Panc1 (cell line): ENCODE measurements at places on chromosomes 3 and 15.

- DNase-seq = no peak
These were observed 32.7 kb downstream of the FEM1B start for GRCh38 chr15:68310178-68310803.

DNA sequence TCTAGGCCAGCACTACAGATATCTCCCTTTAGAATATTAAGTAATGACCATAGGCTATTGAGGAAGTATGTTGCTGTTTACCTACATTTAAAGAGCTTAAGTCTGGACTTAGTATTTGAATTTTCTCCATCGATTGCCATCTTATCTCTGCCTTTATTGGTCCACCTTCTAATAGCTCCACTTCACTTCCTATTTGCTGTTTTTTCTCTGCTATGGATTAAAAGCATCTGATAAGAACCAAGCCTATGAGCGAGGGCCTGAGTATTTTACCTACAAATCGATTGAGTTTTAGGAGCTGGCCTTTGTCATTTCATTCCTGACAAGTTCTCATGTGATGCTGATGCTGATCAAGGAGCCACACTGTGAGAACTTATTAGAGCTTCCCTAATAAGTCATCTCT is 52.6 kb upstream of the AKAP13 start:
- DNase-seq = no peak

DNA sequence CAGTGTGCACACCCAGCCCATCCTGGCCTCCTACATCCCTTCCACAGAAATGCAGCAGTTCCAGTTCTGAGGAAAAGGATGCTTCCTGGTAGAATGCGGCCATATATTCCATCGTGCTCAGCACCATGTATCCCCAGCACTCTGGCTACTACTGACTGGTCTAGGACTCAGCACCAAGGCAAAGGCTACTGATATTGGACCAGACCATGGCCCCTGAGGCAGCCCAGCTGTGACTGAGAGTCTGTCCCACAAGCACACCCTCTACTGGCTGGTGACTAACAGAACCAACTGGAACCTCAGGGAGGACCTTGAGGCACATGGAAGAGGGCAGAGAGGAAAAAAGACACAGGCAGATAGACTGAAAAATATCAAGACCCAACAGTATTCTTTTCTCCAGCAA is 30.0 kb downstream of the TARS3 start:
- DNase-seq = no peak

DNA sequence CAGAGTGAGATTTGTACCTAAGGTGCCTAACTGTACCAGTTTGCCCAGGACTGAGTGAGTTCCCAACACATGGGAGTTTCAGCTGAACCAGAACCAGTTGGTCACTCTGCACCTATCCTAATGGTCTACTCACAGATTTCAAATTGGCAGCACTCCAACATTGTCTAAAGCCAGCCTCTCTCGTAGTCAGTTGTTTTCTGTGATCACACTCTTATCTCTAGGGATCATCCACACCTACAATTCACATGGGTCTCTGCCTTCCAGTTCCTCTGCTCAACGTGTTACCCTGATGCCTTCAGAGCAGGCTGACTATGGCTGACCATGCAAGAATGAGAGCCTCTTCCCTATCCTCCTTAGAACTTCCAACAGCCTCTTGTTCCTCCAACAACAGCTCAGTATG is 624.8 kb downstream of the NTRK3 start:
- DNase-seq = no peak

DNA sequence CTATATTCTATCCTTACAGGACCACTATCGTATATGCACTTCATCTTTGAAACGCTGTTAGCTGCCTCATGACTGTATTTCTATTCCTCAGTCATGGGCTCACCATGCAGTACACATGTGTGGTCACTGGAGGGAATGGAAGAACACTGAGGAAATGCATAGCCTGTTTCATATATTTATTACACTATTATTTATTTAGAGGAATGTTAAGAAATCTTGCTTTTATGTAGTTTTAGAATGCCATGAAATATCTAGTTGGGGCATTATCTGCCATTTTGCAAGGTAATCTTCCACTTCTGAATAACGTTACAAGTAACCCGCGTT is 155.7 kb downstream of the IGF1R start:
- DNase-seq = no peak

DNA sequence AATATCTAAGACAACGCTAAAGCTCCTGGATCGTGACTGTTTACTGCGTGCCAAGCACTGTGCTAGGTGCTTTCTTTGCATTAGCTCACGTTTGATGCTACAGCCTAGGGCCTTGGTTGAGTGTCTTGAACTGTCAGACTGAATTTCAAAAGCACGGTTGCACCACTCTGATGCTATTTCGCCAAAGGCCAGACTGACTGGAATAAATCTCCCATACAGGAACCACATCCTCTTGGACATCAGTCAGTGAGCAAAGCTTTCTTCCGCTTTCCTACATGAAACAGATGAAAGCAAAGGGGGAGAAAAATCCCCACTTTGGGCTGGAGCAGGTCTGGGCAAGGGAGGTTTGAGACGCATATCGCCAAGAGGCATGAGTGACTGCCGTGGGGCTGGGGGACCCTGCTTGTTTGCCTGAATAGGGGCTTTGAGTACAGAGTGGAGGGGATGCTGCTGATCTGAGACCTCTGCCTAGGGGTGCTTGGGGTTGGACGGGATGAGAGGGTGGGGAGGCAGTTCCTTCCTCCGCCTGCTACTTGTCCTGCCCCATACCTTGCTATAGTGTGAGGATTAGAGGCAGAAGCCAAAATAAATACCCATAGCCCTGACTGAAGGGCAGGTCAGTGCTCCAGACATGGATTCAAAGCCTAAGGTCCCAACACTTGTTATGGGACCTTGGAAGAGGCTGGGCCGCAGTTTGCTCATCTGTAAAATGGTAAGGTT is 5.3 kb downstream of the FGD5 start:
- no peak for DNase-seq

- DNase-seq = no peak
These were observed 9.6 kb downstream of the ARHGEF3 start for GRCh38 chr3:56792193-56792592.

DNA sequence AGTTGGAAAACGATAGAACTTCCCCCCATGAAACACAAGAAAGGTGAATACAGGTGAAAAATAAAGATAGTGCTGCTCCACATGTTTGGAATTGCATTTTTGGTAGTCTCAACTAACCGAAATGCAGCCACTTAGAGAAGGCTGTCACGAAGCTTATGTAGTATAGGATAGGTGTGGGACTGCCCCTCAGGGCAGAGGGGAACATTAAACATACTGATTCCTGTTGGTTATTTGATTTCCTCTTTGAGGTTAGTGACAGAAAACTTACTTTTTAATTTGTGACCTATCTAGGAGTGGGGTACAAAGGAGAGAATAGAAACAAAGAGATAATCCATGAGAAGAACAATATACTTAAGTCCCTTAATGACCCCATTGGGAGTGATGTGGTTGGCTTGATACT is 85.8 kb upstream of the SATB1 start:
- no peak for DNase-seq

DNA sequence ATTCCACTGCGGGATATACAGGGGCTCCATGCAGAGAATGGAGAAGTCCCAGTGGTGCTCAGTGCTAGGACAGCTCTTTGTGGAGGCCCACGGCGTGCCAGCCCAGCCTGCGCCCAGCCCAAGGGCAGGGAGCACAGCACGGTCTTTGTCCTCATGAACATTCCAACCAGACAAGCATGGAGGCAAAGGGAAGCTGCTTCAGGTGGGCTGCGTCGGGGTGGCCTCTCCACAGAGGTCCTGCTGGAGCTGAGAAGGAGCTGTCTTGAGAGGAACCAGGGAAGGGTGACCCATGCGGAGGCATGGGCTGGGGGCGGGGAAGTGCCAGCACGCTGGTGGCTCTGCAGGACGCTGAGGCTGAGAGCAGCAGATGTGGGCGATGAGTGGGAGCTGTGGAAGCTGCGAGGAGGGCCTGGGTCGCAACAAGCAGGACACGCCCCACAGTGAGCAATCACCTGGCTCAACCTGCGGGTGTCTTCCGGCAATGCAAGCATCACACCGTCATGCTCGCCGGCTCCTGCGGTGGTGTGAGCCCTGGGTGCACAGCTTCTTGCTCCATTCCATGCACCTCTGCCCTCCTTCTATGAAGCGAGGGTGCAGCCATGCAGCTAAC is 14.0 kb upstream of the KLF15 start:
- DNase-seq = no peak

DNA sequence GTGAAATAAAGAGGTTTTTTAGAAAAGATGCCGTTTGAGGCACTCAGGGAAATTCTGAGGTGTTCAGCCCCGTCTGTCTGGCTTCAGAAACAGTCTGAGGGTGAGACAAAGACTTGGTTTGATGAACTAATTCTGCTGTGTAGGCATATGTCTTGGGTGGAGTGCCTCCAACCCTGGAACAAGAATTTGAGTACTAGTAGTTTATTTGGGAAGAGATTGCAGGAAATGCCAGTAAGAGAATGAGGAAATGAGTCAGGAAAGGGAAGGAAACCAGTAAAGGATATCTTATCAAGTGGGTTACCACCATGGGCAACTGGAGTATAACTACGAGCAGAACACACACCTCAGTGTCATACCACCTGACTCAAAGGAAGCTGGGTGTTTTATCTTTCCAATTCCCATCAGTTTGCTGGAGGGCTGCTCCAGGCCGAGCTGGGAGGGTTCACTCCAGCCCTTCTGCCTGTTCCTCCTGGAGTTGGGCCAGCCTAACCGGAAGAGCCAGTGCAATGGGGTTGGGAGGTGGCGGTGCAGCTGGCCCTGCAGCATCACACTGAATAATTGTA is 75.3 kb downstream of the TGFBR2 start:
- DNase-seq = no peak

- DNase-seq = no peak
These were observed 2.4 kb downstream of the SCAP start for GRCh38 chr3:47473391-47473790.

GRCh38 chr15:57551715-57552677 is 39.7 kb upstream of the MYZAP start:
- no peak for DNase-seq

GRCh38 chr15:40843885-40844695 is at the start of gene SPINT1:
Gene SPINT1, plus strand, starts transcription at chr15:40844048. Its CDS starts 507 bp downstream, at chr15:40844555.
- no peak for DNase-seq

DNA sequence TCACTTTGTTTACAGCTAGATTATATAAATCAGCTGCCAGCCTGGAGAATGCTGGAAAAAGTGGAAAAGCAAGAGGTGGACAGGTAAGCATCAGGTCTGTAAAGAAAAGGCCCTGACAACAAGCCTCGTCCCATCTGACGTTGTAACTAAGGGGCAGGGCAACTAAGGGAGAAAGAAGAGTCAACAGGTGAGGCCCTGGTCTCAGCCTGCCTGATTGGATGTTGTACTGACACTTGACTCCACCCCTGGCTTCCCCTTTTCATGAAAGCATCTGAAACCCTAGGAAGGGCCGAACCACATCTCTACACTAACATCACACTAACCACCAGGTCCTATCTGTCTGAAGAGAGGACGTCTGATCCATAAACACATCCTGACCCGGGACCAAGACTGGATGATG is 357.6 kb upstream of the CFAP20DC start:
- DNase-seq = no peak

- DNase-seq = no peak
These were observed 21.6 kb upstream of the RGMA start for GRCh38 chr15:93110502-93111040.

GRCh38 chr3:4561661-4562060 is 68.5 kb downstream of the ITPR1 start:
- DNase-seq = no peak

DNA sequence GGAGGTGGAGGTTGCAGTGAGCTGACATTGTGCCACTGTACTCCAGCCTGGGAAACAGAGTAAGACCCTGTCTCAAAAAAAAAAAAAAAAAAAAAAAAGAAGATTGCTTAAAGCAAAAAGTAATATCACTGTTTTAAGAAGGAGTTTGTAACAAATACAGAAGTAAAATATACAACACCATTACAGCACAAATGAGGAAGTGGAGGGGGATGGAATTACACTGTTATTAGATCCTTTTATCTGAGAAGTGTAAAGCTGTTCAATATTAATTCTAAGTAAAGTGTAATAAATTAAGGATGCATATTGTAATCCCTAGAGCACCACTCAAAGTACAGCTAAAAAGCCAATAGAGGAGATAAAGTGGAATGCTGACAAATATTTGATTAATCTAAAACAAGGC is 47.0 kb upstream of the SNRPA1 start:
- no peak for DNase-seq

- no peak for DNase-seq
These were observed at the start of gene CFAP100 for GRCh38 chr3:126394179-126394976. Gene CFAP100, plus strand, starts transcription at chr3:126394909. Its CDS starts 1,092 bp downstream, at chr3:126396001.

DNA sequence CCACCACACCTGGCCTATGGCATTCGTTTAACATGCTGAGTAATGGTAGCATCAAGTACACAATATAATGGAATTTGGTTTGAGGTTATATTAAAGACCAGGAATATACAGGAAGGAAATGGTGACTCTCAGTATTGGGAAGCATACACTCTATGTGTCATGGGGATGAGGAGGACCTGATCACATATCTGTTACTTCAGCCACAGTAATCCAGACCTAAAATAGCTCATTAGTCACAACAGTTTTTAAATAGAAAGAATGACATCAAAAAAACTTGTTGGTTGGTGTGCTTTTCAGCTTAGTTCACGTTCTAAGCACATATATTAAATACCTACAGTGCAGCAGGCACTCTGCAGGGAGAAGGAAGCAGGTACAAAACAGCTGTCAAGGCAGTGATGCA is 52.5 kb upstream of the ATP2C1 start:
- DNase-seq = no peak

- DNase-seq = no peak
These were observed 71.0 kb downstream of the THSD4 start for GRCh38 chr15:71186267-71186666.

DNA sequence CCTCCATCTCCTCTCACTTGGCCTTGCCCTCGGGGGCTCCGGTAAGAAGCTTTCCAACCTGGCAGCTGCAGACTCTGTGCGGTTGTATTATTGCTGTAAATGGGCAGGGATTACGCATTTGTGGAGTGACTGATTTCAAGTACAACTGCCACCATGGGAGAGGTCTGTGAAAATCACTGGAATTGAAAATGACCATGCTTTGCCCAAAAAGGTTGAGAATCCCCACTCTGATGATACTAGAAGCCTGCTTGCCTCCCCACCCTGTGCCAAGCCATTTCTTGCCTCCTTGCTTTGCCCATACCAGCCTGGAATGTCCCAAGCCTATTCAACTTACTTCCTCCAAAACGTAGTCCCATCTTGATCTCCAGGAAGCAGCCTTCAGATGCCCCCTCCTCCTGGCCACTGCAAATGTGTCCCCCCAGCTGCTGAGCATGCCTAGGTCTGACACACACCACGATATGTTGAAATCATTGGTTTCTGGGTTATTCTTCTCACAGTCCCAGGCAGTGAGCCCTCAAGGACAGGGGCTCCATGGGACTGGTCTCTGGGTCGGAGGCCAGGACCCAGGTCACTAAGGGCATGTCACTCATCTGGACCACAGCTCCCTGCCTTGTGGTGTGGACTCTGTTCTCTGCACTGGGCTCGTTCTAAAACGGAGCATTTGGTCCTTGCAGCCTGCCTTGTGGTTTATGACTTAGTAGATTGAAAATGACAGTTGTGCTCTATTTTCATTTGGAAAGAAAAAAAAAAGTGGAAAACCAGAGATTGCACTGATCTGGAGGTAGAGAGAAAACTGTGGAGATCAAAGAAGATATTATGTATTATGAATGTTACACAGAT is 42.9 kb downstream of the SMAD3 start:
- DNase-seq = no peak

- no peak for DNase-seq
These were observed 13.8 kb downstream of the RBM5 start for GRCh38 chr3:50102558-50102957.
